Large intestine (tissue), 12 donors: ENCODE measurements at places on chromosomes 7 and 10. TPM values are rescaled to one million over a fixed set of nuclear protein-coding genes. Genes with fewer than 3 reads are reported as not detected.
A peak's percentile ranks its signal among the peaks of the same experiment; 100 is the strongest.

ACSM6 gene
- polyA plus RNA-seq = 0.06 TPM

NXPH1 gene
- polyA plus RNA-seq = 0.06 TPM

BBIP1 gene
- polyA plus RNA-seq = 26.2 TPM

ANKRD26 gene
- 8.7 TPM for polyA plus RNA-seq

FAM25A gene
- polyA plus RNA-seq = not detected

PI4K2A gene
- 37.4 TPM for polyA plus RNA-seq

TRIM74 gene
- polyA plus RNA-seq = 0.88 TPM

GPR158 gene
- polyA plus RNA-seq = 0.33 TPM

DNA sequence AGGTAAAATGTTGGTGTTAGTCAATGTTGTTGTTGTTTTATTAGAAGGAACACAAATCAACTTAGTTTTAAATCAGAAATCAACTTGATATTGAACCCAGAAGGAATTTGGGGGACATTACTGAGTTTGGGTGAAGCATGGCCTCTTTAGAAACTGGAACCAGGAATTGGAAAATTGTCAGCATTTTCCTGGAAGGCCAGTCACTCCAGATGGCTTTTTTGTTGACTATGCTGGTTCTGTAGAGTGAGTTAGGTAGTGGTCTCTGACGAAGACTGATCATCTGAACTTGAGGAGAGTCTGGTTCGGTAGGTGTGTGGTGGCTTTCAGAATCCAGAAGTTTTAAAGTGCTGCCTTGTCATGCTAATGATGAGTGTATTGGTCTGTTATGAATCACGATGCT is 111.5 kb downstream of the BMPER start:
- DNase-seq = no peak

GRCh38 chr7:101210143-101210542 is 7.2 kb downstream of the PLOD3 start:
- no peak for DNase-seq

- DNase-seq = no peak
These were observed 51.5 kb downstream of the DNAJB6 start for GRCh38 chr7:157388301-157388700.

DNA sequence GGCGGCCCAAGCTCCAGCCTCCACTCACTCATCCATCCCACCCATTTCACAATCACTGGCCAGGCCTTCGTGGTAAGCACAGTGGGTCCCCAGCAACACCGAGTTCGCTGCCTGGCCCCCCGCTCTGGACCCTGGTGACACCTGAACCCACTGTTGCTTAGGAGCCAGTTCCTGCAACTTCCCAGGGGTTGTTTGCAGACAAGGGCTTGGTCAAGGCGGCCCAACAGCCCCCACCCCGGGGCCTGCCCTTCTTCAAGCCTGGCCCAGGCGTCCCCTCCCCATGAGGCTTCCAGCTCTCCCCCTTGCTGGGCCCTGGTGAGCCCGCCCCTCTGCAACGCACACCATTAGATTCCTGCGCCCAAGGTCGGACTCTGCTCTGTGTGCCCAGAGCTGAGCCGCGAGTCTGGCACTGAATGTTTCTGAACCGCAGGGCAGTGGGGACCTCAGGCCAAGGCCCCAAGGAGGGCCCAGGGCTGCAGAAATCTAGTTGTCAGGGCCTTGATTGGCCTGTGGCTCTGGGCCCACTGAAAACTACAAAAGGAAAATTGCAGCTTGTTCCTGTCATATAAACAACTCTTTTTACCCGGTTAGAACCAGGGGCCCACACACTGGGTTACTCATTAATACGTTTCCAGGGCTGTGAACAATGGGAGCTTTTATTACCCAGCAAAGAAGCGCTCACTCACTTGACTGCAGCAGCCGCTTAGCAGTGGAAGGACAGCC is 2.1 kb upstream of the COX19 start:
- peak; percentile 95 for DNase-seq

DNA sequence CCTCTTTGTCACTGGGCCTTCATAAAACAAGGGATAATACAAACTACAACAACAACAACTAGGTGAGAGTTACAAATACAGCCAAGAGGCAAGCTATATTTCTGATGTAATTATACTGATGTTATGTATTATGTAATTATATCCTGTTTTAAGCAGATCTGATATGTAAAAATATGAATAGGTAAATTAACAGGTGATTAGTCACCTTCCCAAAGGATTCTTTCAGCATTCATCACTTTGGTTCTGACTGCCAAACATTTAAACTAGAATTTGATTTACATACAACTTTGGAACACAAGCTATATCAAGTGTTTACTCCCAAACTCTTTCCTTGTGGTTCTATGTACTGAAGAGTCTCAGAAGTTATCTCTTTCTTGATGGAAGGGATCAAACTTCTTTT is 53.7 kb downstream of the BEND7 start:
- no peak for DNase-seq

GRCh38 chr7:133056370-133057238 is 25.3 kb downstream of the CHCHD3 start:
- no peak for DNase-seq

DNA sequence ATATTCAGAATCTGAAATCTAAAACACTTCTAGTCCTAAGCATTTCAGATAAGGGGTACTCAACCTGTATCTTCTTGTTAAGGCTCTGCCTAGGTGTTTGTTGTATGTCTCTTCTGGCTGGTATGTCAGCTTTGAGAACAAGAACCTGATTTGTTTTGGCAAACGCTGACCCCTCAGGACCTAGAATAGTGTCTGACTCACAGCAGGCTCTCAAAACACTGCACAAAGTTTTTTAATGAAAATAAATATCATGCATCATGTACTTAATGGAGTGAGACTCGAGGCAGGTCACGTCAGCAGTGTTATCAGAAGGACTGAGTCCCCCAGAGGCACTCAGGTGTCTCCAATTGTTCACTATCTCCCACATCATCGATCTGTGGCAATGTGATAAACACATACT is 99.1 kb downstream of the GLI3 start:
- no peak for DNase-seq

GRCh38 chr10:102422545-102423129 is 2.0 kb downstream of the FBXL15 start:
- peak; percentile 87 for DNase-seq

DNA sequence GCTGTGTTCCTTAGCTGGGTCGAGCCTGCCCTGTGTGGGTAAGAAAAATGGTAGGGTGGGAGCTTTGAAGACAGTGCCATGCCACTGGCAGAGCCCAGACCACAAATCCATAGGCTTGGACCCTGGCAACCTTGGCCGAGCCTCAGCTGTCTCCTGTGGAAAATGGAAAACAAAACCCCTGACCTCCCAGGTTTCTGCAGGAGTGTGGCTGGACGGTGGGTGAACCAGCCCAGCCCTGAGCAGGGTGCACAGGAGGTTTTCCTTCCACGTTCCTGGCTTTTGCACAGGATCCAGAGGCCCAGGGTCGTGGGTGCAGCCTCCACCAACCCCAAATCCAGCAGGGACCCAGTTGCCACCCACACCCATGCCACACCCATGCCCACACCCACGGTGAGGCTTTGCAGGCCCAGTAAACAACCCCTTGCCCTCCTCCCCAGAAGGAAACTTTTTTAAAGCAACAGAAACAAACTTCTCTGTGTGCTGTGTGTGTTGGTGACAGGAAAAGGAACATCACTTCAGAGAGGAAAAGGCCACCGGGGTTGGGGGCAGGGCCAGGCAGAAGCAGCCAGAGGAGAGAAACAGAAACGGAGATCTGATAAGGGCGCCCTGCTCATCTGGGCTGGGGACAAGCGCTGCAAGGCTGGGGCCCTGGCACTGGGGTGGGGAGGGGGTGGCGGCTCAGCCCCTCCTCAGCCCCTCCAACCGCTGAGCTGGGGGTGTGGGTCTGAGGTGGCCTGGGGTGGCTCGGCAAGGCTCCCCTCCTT is 20.7 kb upstream of the ZMIZ1 start:
- DNase-seq = no peak

GRCh38 chr7:7577888-7578287 is 11.2 kb downstream of the MIOS start:
- DNase-seq = no peak

DNA sequence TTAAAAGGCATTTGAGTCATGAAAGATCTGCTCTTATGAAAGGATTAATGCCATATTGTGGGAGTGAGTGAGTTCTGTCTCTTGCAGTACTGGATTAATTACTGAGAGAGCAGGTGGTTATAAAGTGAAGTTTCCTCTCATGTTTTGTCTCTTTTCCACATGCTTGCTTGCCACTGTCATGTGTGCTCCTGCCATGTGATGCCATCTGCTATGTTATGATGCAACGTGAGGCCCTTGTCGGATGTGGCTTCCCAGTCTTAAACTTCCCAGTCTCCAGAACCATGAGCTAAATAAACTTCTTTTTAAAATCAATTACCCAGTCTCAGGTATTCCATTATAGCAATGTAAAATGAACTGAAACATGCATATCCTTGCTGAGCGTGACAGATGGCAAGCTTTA is 22.7 kb upstream of the TCTN3 start:
- no peak for DNase-seq

DNA sequence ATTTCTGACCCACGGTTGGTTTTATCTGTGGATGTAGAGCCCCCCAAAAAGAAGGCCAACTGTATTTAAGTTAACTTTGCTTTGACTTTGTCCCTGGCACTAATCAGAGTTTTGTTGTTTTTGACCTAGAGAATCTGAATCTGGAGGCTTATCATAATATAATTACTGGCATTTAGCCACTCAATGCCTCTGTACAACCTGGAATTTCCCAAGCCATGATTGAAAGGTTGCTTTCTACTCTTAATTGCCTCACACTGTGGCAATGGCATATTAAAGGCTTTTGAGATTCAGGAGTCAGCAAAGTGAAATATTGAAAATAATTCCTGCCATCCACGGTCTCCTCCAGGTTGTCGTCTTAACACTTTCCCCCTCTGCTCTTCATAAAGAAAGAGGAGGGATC is 205.2 kb upstream of the GHITM start:
- DNase-seq = no peak

GRCh38 chr7:104845557-104845956 is 168.4 kb upstream of the KMT2E start:
- no peak for DNase-seq
